Activated CD4-positive, alpha-beta T cell treated with anti-CD3 and anti-CD28 coated beads, Interleukin-2, amount 50 U/mL, for 24 hours (primary cell): ENCODE measurements at places on chromosomes 13 and 19.

DNA sequence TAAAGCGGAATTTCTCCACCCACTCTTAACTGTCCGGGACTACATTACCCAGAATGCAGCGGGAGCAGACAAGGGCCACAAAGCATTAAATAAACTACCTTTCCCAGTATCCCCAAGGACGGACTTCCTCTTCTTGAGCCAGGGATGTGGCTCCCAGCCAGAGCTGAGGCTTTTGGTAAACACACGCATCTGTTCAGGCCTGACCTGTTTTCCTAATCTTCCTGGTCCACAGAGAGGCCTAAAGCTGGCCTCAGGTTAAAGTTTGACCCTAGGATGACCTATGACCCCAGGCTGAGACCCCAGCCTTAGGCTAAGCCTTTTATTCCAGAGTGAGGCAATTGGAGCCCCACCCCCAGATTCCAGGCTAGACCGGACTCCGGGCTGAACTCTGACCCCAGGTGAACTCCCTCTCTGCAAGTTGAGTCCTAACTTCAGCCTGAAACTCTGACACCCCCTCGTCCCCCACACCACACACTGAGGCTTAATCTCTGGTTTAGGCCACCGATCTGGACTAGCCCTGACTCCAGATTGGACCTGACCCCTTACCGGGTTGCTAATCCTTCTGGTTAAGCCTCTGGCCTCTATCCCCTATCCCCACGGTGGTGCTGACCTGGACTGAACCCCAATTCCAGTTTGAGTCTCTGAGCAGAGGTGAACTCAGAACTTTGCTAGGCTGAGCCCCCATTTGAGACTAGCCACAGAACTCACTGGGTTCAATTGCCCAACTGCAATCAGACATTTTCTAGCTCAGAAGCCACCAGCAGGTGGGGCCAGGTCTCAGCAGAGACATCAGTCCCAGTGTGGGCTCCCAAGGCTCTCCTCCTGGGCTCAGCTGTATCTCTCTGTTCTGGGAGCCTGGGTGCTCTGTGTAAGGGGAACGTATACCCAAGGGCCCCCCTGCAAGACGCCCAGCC is 750 bp upstream of the GPR108 start:
- DNase-seq: peak; percentile 72

GRCh38 chr19:40745402-40745780 is 4.9 kb downstream of the ACTMAP start:
- no peak for DNase-seq

GRCh38 chr19:49469828-49470614 is 4.0 kb upstream of the FLT3LG start:
- DNase-seq: peak; percentile 67

DNA sequence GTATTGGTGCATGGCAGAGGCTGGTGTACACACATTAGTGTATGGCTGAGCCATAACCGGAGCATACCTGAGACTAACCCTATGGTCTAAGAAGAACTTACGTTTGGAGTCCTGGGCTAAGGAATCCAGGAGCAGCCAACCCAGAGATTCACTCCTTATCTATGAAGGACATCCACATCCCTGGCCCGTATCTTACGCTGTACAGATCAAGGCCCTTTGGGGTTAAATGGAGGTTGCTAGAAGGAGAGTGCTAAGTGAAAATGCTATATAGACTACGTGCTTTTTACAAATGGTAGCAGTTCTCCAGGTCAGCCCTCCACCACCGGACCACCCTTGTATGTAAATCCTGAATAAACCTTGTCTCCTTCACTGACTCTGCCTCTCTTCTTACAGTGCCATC is 1.9 kb upstream of the SUGT1 start:
- DNase-seq: no peak

GRCh38 chr13:39955560-39955959 is 300.1 kb downstream of the COG6 start:
- DNase-seq: no peak

DNA sequence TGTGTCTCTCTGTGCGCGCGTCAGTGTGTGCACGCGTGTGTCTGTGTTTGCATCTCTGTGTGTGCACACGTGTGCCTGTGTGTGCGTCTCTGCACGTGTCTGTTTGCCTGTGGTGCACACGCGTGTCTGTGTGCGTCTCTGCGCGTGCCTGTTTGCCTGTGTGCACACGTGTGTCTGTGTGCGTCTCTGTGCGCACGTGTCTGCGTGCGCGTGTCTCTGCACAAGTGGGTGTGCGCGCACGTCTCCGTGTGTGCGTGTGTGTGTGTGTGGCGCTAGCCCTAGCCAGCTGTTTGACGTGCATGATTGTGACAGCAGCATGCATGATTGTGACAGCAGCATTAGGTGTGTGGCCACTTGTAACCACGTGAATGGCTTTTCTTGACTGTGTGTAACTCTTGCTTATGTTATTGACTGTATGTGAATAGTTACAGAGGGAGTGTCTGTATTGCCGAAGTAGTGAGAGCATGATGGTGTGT is 31.1 kb downstream of the ZNF146 start:
- no peak for DNase-seq

DNA sequence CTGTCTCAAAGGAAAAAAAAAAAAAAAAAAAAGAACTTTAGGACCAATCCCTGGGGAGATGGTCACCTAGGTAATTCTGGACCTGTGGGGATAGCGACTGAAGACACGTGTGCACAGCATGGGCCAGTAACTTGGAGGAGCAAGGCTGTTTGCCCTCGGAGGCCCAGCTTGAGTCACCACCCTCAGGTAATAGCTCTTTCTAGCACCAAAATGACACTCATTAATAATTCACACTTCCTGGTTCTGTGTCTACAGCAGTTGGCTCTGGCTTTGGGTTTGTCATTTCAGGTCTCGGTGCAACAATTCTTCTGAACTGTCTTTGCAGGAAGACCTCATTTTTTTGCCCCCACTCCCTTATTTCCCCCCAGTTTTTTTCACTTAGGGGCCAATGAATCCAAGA is 3.9 kb upstream of the ATP11A start:
- no peak for DNase-seq

- DNase-seq: no peak
Measured at GRCh38 chr19:51546650-51547396, 15.4 kb upstream of the SIGLEC6 start.

GRCh38 chr13:100544866-100545683 is 43.5 kb downstream of the GGACT start:
- no peak for DNase-seq

GRCh38 chr19:23305555-23305954 is 55.4 kb upstream of the ZNF724 start:
- DNase-seq: no peak

DNA sequence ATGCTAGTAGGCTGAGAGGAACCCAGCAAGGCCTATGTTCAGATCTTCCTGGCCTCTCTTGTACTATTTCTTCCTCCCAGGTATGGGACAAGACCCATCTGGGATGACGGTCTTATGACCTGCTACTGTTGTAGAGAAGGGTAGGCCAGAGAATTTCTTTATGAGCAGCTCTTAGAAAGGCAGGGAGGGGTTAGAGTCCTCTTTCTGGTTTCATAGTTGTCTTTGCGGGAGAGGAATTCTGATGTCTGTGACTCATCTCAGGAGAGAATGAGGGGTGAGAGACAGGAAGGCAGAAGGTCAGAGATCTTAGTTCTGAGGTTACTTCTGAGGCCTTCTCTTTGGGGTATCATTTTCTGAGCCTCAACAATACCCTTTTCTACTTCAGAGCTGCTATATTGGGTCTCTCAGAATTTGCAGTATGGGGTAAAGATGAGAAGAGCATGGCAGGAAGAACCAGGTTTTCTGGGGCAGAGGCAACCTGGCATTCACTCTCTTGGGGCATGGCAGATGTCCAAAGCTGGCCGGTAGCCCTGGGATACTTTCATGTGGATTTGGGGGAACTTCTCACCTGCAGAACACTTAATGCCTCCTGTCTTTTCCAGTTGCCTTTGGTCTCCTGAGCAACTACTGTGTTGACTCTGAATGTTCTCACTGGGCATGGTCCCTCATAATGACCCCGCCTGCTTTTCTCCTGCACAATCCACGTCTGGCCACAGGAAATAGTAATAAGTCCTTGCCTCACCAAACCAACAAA is 154.4 kb downstream of the GGACT start:
- no peak for DNase-seq

GRCh38 chr13:76638882-76639281 is 247.3 kb downstream of the KCTD12 start:
- DNase-seq: no peak

DNA sequence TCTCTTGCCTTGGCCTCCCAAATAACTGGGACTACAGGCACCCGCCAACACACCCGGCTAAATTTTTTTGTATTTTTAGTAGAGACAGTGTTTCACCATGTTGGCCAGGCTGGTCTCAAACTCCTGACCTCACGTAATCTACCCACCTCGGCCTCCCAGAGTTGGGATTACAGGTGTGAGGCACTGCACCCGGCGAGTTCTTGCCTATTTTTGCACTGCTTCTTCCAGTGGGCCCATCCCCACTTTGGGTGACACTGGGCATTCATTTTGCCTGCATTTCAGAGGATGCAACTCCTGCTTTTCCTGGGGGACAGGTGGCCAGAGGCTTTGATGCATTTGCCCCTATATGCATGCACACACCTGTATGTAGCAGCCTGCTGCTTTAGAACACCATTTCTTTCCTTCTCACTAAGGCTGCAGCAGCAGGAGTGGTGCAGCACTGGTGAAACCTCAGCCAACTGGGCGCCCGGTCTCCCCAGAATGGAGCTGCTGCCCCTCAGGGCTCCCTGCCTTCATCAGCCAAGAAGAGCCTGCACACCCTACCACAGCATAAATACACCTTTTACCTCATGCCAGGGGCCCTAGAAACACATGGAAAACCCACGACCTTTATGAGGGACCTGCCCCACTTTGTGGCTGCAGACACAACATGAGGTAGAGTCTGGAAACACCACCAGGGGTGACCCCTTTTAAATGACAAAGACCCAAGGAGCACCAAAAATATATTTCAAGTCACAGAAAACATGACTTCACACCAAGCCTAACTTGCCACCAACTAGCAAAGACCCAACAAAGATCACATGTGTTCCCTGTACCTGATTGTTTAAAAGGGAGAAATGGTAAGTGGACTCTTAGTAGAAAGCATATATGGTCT is 36.8 kb upstream of the POP4 start:
- no peak for DNase-seq

DNA sequence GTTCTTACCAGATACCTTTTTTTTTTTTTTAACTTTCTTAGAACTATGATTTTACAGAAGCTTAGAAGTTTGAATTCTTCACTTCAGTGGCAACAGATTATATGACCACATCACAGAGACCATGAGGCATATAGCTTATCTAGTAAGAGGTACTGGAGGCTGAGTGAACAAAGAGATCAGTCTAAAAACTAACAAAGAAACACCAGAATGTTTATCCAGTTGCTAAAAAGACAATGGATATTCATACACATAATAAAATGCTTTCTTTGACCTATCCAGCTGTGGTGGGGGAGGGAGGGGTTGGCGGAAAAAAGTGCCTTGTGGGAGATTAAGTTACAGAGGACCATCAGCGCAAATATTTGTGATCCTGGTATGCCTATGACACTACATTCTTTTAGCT is 34.7 kb upstream of the SLITRK6 start:
- no peak for DNase-seq

- no peak for DNase-seq
Measured at GRCh38 chr19:6533000-6533328, 2.1 kb downstream of the TNFSF9 start.

DNA sequence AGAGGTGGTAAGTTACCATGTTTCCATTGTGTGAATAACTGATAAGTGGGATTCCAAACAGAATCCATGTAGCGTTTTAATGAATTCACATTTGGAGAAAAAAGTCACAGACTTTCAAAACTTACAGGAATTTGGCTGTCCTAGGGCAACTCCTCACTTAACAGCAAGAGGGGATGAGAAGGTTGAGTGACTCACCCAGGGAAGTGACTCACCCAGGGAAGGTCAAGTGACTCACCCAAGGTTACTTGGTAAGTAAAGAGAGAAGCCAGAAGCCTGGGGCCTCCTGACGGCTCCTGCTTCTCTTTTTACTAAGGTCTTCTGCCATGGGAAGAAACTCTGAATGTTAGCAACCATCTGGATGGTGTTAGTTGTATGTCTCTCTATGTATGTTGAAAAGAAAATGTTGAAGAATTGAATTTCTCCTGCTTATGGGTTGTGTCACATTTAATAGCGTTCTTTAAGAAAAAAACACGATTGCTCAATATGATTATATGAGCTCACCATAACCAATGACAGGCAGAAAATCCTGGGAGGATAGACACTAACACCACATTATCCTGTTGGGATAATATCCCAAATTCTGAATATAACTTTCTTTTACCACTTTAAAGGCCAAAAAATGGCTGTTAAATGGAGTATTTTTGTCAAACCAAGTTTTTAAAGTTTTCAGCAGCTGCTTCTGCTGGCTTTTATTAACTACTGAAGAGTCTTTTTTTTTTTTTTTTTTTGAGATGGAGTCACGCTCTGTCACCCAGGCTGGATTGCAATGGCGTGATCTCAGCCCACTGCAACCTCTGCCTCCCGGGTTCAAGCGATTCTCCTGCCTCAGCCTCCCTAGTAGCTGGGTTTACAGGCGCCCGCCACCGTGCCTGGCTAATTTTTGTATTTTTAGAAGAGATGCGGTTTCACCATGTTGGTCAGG is 195.6 kb downstream of the GGACT start:
- peak; percentile 13 for DNase-seq

GRCh38 chr13:33015241-33015668 is 968 bp upstream of the KL start:
- no peak for DNase-seq

DNA sequence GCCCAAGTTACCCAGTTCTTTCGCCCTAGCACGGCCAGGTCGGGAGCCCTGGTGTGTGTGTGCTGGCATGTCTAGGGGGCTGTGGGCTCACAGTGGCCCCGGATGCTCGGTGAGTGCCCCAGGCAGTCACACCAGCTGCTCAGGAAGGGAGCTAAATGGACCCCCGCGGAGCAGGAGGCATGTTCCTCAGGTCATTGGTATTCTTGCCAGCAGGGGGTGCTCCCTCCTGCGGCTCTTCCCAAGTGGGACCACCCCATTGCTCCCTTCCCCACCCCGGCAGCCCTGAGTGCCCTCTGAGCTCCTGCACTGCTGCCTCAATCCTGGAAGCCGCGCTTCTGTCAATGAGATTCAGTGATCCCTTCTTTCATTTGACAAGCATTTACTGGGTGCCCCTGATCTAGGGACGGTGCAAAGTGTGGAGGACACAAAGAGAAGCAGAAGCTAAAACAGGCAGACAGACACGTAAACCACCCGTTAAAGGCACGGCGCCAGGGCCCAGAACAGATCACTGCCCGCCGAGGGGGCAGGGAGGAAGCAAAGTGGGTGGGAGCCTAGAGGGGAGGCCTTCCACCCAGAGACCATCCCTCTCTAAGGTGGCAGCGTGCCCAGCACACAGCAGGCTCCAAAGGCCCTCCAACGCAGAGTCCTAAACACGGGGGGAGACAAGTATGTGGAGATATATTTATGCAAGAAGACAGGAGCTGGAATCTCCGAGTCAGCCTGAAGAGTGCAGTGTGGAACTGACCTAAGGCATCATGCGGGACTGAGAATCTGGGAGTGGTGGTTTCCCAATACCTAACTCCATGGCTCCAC is 5.2 kb upstream of the ADPRHL1 start:
- no peak for DNase-seq

GRCh38 chr13:44756276-44756810 is 180.2 kb upstream of the TSC22D1 start:
- DNase-seq: no peak
